ENCODE measurements at places on chromosomes 3 and 15. TPM values are rescaled to one million over a fixed set of nuclear protein-coding genes. Genes with fewer than 3 reads are reported as not detected.

SPATA12 gene
- 0.47 TPM for total RNA-seq

TM4SF18 gene
- not detected for total RNA-seq

DNA sequence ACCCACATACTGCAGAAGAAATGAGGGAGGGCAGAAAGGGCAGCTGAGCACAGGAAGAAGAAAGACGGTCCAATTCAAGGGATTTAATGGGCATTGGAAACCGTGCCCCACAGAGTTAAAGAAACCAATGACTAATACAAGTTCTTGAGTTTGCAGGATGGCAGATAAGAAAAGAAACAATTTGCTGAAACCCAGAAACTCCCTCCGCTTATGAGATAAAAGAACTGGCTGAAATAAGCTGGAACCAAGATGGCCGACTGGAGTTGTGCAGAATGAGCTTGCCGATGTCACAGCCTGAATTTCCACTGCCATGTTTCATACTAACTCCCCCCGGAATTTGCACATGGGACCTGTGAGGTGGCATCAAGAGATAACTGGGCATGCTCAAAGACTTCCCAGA lies 47.1 kb downstream of the SCAP start:
- no peaks in the 10 kb centered on the region for H3K27me3 ChIP-seq
- DNase-seq: no peak
- H3K36me3 ChIP-seq: peaks cover 11% of the 10 kb centered on the region
- H3K4me1 ChIP-seq: peaks cover 7% of the 10 kb centered on the region

GRCh38 chr15:40693904-40694687 lies 878 bp upstream of the RAD51 start:
- DNase-seq: no peak
- H3K4me3 ChIP-seq: peak overlapping the region; percentile 86
- peak overlapping the region; percentile 12 for H3K27ac ChIP-seq
- H3K27me3 ChIP-seq: no peaks in the 10 kb centered on the region
- peaks cover 23% of the 10 kb centered on the region for H3K36me3 ChIP-seq

XCR1 gene
- not detected for total RNA-seq

GRCh38 chr3:42498791-42499477 lies 3.5 kb upstream of the VIPR1 start:
- no peak overlapping the region for H3K27ac ChIP-seq
- DNase-seq: no peak
- H3K4me3 ChIP-seq: no peak overlapping the region
- H3K36me3 ChIP-seq: peaks cover 25% of the 10 kb centered on the region
- H3K4me1 ChIP-seq: peaks cover 44% of the 10 kb centered on the region
- peaks cover 18% of the 10 kb centered on the region for H3K27me3 ChIP-seq

DNA sequence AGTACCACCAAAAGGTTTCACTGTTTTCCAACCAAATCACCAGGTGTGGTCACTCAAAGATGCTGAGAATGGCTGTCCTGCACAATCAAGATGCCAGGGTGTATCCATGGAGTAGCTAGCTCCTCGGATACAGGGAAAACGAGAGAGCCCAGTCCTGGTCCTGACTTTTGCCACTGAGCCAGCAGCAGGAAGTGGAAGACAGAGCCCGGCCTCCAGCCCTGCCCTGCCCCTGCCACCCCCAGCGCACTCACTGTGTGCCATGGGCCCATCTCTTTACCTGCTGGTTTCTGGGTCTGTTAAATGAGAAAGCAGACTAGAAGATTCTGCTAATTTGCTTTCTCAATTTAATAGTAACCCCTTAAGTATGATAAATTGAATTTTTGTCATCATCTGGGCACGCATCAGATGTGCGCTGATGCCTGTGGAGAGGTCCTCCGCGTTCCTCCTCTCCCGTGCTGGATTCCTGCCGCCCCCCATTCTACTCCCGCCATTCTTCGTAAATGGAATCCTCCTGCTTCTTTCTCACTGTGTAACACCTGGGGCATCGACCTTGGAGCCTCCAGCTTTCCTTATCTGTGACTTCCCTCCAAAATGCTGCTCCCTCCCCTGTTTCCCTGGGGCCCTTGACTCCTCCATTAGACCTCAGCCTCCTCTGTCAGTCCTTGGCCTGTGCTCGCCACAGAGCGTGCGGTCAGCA lies 18.0 kb downstream of the TNFAIP8L3 start:
- no peak overlapping the region for H3K27ac ChIP-seq
- no peaks in the 10 kb centered on the region for H3K36me3 ChIP-seq
- DNase-seq: no peak
- peaks cover 76% of the 10 kb centered on the region for H3K27me3 ChIP-seq
- no peaks in the 10 kb centered on the region for H3K4me1 ChIP-seq

GRCh38 chr3:46695177-46695961 lies 1.9 kb upstream of the ALS2CL start:
- DNase-seq: peak; percentile 41
- no peaks in the 10 kb centered on the region for H3K27me3 ChIP-seq
- peaks cover 15% of the 10 kb centered on the region for H3K4me1 ChIP-seq
- peak overlapping the region; percentile 50 for H3K27ac ChIP-seq

DNA sequence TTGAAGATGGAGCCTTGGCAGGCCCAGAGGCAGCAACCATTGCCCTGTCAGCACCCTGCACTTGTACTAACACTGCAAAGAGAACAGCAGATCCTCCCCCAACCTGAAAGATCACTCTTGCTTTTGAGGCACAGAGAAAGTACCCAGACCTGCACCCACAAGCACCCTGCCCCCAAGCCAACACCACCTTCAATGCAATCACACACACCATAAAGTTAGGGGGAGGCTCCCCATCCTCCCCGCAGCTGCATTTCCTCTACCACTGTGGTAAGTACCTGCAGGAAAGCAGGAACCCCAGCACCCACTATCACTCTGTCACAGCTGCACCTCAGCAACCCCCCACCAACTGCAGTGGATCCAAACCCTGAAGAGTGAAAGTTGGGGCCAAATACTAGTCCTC lies 12.0 kb downstream of the OR5K3 start:
- DNase-seq: no peak
- no peaks in the 10 kb centered on the region for H3K36me3 ChIP-seq
- H3K27me3 ChIP-seq: peaks cover 23% of the 10 kb centered on the region
- H3K4me1 ChIP-seq: no peaks in the 10 kb centered on the region
- no peak overlapping the region for H3K4me3 ChIP-seq

DNA sequence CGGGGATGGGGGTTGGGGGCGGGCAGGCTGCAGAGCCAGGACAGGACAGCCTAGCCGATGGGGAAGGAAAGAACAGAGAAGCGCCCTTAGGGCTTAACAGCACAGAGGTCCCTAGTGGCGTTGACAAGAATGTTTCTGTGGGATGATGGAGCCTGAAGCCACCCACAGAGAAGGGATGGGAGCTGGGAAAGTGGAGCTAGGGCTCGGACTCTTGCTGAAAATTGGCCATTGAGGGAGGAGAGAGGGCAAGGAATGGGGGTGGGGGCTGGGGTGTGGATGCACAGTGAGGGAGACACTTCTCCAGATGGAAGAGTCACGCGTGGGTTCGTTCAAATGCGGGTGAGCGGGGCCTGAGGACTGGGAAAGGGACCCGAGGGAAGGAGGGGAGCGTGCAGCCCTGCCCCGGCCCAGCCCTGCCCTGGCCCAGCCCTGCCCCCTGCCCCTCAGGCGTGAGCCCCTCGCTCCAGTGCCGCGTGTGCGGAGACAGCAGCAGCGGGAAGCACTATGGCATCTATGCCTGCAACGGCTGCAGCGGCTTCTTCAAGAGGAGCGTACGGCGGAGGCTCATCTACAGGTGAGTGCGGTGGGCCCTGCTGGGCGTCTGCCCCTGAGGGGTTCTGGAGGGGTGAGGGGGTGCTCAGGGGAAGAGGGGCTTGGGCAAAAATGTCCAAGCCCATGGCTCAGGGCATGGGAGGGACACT lies 832 bp downstream of the NR2E3 start:
- H3K36me3 ChIP-seq: peaks cover 5% of the 10 kb centered on the region
- DNase-seq: no peak
- no peaks in the 10 kb centered on the region for H3K27me3 ChIP-seq
- H3K4me3 ChIP-seq: no peak overlapping the region

DNA sequence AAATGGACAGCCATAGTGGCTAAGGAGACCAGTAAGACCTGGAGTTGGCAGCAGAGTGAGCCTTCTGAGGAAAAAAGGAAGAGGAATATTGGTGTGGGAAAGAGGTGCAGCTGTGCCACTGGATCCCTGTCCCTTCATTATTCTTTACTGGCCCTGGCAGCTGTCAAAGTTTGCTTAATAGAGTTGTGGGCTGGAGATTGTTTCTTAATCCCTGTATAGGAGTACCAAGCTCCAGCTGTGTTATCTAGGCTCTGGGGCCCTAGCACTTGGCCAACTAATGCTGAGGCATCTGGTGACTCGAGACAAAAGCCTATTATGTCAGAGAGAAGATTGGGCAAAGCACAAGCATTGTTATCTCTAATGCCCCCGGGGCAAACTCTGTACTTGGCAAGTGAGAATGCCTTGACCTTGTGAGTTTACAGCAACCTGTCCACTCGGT lies 61.4 kb downstream of the ZNF609 start:
- peaks cover 20% of the 10 kb centered on the region for H3K36me3 ChIP-seq
- H3K4me3 ChIP-seq: no peak overlapping the region
- peaks cover 80% of the 10 kb centered on the region for H3K4me1 ChIP-seq
- peak; percentile 74 for DNase-seq
- peak overlapping the region; percentile 68 for H3K27ac ChIP-seq

- H3K36me3 ChIP-seq: no peaks in the 10 kb centered on the region
- H3K4me1 ChIP-seq: no peaks in the 10 kb centered on the region
Observed at GRCh38 chr3:159032311-159032710, 230.5 kb downstream of the MFSD1 start.

GRCh38 chr15:66745530-66746230 lies 43.6 kb downstream of the SMAD6 start:
- H3K4me1 ChIP-seq: peaks cover 58% of the 10 kb centered on the region
- H3K36me3 ChIP-seq: peaks cover 34% of the 10 kb centered on the region
- peak overlapping the region; percentile 51 for H3K27ac ChIP-seq
- DNase-seq: no peak
- H3K4me3 ChIP-seq: no peak overlapping the region
- H3K27me3 ChIP-seq: no peaks in the 10 kb centered on the region

GRCh38 chr15:43215961-43216360 lies 4.9 kb downstream of the EPB42 start:
- H3K4me3 ChIP-seq: no peak overlapping the region
- DNase-seq: no peak
- H3K27ac ChIP-seq: no peak overlapping the region
- no peaks in the 10 kb centered on the region for H3K4me1 ChIP-seq

DNA sequence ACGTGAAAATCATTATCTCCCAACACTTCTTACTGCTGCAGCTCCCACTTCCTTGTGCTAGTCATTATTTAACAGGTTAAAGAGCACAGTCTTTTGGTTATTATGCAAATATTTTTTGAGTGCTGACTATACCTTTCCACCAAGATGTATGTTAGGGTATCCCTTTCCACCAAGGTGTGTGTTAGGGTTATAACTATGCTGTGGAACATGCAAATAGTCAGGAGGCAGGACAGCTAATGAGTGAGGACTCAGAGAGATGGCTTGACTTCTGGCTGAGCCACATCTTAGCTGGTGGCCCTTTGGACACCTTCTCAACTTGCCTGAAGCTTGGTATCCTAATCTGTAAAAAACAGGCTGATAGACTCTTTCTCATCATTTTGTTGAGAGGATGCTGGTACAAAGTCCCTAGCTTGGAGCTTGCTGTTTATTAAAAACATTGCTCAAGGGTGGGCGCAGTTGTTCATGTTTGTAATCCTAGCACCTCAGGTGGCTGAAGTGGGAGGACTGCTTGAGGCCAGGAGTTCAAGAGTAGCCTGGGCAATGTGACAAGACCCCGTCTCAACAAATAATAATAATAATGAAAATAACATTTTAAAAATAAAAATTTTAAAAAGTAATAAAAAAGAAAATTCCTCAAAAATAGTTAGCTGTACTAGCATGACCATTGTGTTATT lies 160.5 kb upstream of the ADAMTS9 start:
- H3K27ac ChIP-seq: no peak overlapping the region
- no peak overlapping the region for H3K4me3 ChIP-seq
- no peak for DNase-seq
- H3K4me1 ChIP-seq: peaks cover 14% of the 10 kb centered on the region
- no peaks in the 10 kb centered on the region for H3K36me3 ChIP-seq
- no peaks in the 10 kb centered on the region for H3K27me3 ChIP-seq

LRRC31 gene
- total RNA-seq: 2.8 TPM

FBXL2 gene
- total RNA-seq: 11.5 TPM
